ENCODE measurements at places on chromosomes 5 and 9. TPM values are rescaled to one million over a fixed set of nuclear protein-coding genes. Genes with fewer than 3 reads are reported as not detected.

DNA sequence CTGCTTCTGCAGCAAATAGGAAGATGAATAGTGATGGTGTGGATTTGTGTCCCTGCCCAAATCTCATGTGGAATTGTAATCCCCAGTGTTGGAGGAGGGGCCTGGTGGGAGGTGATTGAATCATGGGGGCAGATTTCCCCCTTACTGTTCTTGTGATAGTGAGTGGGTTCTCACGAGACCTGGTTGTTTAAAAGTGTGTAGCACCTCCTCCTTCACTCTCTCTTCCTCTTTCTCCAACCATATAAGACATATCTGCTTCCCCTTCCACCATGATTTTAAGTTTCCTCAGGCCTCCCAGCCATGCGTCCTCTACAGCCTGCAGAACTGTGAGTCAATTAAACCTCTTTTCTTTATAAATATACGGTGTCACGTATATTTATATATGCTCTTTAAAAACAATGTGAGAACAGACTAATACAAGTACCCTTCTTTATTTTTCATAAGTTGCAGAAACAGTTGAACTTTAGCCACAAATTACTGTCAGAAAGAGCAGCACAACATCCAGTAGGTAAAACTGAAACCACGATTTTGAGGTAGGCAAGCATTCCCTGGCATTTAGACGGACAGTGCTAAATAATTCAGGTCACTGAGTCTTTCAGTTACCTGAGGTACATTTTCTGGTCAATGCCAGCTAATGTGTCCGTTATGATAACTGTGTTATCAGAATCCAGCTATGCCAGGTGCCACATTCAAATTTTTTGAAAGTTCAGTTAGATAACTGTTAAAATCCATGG, 79.3 kb upstream of the SPEF2 start:
- no peak for DNase-seq

DNA sequence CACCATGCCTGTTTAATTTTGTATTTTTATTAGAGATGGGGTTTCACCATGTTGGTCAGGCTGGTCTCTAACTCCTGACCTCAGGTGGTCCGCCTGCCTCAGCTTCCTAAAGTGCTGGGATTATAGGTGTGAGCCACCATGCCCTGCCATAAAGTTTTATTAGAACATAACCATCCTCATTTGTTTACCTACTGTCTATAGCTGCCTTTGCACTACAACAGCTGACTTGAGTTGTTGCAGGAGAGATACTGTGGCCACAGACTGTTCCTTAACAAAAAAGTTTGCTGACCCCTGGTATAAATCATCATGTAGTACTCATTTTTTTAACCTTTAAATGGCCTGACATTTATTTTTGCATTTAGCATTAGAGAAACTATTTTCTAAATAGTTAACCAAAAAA, 31.7 kb downstream of the SNX30 start:
- DNase-seq = no peak

DNA sequence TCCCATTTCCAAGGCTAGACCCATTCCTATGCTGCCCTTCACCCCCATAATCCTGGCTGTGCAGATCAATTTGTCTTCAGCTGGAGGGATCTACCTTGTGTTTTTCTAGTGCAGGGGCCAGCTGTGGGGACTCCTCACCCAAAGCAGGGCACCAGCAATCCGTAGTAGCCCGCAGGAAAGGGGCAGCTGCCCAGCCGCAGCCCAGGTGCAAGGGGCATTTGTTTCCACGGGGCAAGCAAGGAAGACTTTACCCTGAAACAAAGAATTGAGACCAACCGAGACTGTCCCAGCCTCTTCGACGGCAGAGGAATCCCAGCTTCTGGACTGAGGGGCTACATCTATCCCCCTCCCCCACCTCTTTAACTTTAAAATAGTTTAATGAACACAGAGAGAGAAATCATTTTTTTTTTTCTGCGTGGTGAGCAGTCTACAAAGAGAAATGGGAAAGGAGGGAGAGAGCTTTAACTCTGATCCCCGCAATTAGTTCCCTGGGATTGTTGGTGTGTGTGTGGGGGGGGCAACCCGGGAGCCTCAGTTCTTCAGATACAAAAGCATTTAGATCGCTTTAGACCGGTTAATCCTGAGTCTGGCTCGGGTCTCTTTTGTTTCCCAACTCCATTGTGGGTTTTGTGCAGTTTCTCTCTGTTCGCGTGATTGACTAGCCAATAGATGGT, 10.6 kb upstream of the LHX2 start:
- no peak for DNase-seq

DNA sequence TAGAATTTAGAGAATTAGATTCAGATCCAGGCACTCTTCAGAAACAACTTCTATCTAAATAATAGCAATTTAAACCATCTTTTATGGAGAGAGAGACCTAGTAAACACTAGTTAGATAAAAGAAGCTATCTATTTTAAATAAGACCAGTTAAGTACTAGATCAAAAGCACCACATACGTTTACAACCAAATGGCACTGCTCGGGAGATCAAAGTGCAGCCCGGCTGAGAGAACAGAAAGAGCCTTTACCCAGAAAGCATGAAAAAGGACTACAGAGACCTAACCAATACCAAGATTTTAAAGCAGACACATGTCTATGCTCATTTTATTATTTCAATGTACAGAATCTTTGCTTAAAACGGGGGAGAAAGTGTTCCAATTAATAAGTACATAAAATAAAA, 30.8 kb downstream of the LIX1 start:
- no peak for DNase-seq

DNA sequence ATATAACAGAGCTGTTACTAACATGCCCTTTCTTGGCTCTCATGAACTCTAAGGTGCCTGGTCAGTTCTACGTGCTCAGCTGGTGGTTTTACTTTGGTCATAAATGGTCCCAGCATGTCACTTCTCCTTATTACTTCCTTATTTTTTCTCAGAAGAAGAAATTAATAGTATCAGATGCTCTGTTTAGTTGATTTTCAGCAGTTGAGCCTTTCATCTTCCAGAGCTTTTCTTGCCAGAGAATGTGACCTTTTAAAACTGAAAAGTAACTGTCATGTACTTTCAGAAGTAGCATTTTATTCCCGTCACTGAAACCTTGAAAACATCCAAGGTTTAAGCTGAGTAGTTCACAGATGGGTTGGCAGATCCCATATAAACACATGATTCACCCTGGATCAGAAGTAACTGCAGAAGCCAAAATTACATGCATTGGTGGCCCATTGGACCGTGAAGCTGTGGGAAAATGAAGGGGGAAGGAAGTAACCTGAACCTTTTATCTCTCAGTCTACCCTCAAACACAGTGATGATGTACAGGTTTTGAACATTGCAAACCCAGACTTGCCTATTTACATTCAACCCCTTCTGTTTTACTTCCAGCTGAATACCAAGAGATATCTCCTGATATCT, 50.5 kb downstream of the HACD4 start:
- no peak for DNase-seq

DNA sequence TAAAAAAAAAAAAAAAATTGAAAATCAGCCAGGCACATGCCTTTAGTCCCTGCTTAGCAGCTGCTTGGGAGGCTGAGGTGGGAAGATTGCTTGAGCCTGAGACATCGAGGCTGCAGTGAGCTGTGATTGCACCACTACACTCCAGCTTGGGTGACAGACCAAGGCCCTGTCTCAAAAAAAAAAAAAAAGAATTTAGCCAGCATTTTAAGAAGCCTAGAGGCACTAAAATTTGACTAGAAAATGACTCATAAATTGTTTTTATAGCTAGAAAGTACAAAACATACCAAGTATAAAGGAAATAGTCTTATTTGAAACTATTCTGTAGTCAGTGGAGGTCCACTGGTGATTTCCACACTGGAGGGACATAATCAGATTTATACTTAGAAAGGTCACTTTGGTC, 17.5 kb downstream of the LRRC70 start:
- DNase-seq = no peak

GRCh38 chr9:37339923-37340322, 82.6 kb upstream of the GRHPR start:
- no peak for DNase-seq

DNA sequence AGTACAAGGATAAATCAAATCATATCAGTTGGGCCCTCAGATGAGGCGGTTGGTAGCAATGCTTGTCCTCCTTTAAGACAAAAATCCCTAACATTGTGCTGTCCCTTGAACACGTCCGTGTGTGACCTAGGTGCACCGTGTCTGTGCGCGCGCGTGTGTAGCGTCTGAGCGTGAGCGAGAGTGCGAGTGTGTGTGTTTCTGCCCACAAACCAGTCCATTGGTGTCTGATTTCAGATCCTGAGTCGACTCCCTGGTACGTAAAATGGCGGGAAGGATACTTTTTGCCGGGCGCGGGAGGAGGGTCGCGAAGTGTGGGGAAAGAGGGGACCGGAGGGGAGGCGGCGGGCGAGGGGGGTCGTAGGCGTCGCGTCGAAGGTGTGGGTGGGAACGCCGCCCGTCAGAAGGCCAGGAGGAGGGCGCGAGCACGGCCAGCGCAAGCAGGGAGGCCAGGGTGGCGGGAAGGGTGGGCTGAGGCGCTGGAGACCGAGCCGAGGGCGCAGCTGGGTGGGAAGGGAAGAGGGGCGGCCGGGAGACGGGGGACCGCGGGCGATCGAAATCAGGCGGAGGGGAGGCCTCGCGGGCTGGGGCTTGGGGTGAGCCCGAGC, 8.9 kb downstream of the OTP start:
- DNase-seq = no peak

- no peak for DNase-seq
These were observed 193.1 kb downstream of the SLC12A2 start for GRCh38 chr5:128276537-128277216.

DNA sequence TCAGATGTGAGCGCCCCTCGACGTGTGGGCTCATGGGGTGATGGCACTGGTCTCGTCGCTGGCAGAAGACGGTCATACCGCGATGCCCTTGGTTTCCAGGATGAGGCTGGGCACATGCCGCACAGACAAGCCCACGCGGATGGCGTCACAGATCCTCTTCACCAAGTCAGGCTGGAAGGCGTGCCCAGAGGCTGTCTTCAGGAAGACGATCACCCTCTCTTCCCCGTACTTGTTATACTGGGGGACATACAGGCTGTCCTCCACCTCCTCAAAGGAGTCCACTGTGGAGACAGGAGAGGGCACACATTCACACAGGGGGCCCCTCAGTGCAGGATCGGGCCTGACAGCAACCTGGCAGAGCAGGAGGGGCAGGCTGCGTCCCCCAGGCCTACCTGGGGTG, 41.9 kb upstream of the ZNF354A start:
- DNase-seq = no peak

DNA sequence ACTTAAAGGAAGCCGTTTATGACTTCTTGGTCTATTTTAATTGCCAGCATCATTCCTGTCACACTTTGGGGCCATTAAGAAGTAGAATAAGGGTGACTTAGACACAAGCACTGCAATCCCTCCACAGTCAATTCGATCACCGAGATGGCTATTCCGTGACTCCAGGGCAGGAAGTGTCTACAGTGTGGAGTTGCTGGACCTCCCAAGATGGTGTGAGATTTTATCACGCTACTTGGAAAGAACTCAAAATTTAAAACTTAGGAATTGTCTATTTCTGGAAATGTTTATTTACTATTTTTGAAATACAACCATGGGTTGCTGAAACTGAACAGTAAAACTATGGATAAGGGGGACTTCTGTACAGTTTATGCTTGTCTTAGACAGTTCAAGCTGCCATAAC, 6.2 kb downstream of the FBXL7 start:
- DNase-seq = no peak

DNA sequence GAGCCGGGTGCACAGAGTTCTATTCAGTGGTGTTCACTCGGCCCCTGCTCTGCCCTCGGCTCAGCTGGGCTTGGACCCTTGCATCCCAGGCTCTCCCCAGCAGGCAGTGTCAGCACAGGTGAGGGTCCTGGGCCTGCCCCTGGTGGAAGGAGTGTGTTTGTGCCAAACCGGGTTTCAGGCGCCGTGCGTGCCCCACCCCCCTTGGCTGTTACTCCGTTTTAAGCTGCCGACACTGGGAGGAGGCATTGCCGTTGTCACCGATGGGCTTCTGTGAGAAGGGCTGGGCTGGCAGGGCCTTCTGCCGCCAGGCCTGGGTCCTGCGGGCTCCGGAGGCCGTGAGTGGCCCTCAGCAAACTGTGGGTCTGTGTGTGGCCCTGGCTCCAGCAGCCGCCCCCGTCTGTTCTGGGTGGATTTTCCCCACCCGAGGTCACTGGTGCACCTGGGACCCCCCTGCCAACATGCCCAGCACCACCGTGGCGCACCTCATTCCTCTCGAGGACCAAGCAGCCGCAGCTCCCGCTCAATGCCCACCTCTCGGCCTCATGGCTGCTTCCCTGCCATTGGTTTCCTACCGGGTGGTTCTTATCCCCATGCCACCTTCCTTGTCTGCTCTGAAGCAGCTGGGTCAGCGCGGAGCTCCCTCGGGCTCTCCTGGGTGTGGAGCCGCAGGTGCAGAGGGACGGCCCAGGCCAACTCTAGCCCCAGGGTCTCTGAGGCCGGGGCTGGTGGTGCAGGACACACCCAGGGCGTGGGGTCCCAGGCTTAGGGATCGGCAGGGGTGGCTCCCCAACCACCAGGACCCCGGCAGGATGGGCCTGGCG, 44.3 kb upstream of the EXOC3 start:
- DNase-seq = no peak

DNA sequence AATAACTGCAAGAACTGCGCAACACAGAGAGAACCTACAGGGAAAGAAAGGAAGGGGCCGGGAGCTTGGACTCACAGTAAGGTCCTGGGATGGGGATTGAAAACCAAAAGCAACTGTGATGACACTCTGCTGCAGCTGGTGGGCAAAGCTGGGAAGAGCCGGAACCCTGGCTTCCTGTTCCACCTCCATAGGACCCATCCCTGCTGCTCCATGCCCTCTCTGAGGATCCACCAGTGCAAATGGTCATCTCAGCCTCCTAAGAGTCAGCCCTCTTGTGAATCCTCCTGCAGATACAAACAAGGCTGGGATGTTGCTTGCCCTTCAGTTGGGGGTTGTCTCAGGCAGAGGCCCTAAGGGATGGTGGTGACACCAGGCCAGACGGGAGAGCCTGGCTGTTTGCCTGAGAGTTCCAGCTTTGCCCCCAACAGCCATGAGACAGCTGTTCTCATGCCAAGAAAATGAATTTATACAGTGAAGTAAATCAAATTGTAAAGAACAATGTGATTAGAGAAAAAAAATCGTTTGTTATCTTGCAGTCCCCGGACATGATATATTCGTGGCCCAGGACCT, 90.8 kb downstream of the TENT4A start:
- no peak for DNase-seq

- no peak for DNase-seq
These were observed 204.9 kb downstream of the SMARCA2 start for GRCh38 chr9:2220036-2220435.

DNA sequence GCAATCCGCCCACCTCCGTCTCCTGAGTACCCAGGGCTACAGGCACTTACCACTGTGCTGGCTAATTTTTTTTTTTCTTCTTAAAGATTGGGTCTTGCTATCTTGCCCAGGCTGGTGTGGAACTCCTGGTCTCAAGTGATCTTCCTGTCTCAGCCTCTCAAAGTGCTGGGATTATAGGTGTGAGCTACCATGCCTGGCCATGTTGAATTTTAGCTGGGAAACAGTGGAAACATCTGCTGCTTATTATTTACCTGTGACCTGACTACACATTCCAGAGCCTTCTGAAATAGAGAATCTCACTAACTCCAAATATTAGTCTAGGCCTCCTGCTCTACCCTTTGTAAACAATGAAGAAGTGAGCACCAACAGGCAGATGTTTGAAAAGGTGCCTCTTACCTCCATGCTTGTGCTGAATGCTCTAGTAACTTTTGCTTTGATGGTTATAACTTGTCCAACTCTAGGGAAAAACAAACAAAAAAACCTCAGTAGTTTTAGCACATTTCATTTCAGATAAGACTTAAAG, 22.5 kb downstream of the ACOT12 start:
- DNase-seq = no peak

PCDH1 gene
- 0.41 TPM for polyA plus RNA-seq

HMMR gene
- 38.4 TPM for polyA plus RNA-seq

CCIN gene
- 0.05 TPM for polyA plus RNA-seq

IRX2 gene
- polyA plus RNA-seq = 0.67 TPM

IGFBPL1 gene
- 3.0 TPM for polyA plus RNA-seq

CCDC183 gene
- polyA plus RNA-seq = 1.1 TPM

GEMIN5 gene
- 19.6 TPM for polyA plus RNA-seq

RAD50 gene
- 39.6 TPM for polyA plus RNA-seq
